ELF-1 (cell line): ENCODE measurements at places on chromosomes 16 and 17.

GRCh38 chr17:41917192-41917591, 1.6 kb downstream of the ACLY start:
- DNase-seq, result no peak

DNA sequence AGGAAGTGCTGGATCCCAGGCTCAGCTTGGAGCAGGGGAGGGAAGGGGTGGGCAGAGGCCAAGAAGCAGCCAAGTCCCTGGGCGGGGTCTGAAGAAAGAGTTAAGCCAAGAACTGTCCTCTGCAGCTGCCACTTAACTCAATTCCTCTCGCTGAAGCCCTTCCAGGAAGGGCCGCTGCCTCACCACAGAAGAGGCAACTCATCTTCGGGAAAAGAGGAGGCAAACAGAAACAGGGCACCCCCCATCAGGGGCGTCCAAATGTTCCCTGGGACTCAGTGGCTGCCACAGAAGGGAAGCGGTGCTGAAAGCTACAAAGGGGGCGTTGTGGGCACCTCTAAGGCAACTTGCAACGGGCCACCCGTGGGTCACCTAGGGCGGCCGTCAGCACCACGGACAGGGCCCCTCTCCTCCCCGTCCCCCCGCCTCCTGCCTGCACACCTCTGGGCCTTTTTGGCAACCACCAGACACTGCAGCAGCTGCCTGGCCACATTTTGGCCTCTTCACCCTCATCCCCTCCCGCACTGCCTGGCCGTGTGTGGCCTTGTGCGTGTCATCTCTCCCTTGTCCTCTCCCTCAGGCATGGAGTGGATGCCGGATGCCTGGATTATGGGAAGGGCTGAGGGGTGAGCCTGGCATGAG, 2.5 kb downstream of the TLCD3B start:
- DNase-seq, result peak; percentile 81

GRCh38 chr17:78040440-78041385, 82.2 kb downstream of the TNRC6C start:
- no peak for DNase-seq

DNA sequence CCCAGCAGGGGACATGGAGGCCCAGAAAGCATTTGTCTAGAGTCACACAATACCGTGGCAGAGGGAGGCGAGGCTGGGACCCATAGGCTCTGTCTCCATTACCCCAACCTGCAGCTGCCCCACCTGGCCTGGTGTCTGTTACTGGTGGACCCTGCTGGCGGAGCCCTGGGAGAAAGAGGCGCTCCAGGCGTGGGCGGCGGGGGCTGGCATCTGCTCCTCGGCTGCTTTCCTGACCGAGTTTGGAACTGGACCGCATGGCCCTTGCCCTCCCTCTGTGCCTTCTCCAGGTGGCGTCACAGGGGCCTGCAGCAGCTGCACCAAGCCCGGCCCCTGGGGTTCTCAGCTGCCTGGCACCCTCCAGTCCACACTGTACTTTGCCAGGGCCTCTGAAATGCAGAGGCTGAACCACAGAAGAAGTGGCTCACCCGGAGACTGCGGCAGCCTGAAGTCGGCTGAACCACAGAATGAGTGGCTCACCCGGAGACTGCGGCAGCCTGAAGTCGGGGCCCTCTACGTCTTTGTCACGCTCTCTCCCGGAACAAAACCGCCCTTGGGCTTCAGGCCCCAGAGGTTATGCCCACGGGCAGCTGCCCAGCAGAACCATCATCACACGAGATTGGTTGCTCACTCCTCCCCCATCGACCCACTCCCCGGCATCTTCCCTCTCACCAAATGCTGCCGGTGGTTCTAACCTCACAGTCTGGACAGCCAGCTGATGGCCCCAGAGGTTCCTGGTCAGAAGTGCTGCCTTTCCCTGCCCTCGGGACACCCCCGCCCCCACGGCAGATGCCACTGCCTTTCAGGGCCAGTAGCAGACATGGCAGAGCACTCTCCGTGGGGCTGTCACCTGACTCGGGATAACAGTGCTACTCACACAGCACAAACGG, 20.2 kb downstream of the CBFA2T3 start:
- DNase-seq, result no peak

DNA sequence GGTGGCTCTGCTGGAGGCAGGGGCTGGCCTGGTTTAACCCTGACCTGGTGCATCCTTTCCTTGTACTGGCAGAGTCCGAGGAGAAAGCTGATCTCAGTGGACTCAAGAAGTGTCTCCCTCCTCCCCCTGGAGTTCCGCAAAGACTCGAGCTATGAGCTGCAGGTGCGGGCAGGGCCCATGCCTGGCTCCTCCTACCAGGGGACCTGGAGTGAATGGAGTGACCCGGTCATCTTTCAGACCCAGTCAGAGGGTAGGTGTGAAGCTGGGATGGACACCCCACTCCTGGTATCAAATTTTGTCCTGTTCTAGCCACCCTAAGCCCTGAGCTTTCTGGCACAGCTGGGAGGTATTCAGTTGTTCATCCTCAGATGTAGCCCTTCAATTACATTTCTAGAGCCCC, 42.5 kb downstream of the IL21R start:
- DNase-seq, result no peak

DNA sequence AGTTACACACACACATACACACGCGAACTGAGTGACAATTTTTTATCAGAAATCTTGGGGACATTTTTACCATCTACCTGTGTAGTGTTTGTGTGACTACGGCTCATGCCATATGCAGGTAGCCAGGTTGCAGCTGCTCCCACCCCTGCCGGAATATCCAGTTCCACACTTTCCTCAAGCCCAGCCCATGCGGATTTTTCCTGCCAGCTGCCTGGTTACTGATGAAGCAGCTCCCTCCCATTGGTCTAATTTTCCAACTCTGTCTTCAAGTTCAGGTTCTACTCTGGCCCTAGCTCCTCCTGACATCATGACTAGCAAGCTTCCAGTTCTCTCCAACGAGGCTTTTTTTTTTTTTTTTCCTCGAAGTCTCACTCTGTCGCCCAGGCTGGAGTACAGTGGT, 4.8 kb downstream of the GSG1L2 start:
- peak; percentile 20 for DNase-seq

DNA sequence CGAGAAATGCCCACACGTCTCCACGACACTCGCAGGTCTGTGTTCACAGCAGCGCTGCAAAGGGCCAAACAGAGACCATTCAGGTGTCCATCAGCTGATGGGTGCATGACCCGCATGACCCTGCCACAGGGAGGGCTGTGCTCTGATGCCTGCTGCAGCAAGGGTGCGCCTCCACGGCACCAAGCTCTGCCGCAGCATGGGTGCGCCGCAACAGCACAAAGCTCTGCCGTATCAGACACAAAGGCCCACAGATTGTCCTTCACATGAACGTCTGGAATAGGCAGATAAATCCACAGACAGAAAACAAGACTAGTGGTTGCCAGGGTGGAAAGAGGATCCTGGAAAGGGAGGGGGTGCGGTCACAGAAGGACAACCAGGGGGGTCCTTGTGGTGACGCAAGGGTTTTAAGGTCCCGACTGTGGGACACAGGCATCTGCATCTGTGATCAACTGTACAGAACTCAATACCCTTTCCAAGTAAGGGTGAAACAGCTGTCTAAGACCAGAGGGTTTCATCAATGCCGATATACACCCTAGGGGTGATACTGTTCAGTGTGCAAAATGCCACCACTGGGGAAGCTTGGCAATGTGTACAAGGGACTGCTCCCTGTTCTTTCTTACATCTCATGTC, 121.0 kb downstream of the ANKRD11 start:
- DNase-seq, result no peak

DNA sequence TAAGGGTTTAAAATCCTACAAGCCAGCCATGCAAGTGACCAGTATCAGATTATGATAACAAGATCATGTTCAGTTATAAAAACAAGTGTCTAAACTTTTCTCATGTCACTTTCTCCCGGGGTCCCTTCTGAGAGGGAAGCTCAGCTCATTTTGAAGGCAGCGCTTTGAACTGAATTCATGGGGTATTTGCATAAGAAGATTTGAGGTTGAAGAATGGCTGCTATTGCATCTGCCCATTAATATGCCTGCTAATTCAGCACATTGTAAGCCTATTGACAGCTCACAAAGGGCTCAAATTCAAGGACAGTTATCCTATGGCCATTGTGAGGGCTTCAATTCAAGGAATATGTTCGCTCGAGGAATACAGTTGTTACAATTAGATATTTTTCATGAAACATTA, 290.2 kb upstream of the IRX3 start:
- DNase-seq, result no peak

DNA sequence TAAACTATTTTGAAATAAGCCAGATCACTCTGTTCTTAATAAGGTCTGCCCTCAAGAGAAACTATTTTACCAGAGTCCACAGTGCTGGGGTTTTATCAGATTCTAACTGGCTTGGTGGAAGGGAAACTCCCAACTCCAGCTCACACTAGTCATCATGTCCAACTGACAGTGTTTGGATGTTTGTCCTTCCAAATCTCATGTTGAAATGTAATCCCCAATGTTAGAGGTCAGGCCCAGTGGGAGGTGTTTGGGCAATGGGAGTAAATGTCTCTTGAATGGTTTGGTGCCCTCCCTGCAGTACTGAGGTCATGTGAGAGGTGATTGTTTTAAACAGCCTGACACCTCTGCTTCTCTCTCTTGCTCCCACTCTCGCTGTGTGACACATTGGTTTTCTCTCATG, 1301.0 kb upstream of the CDH8 start:
- DNase-seq, result no peak

- peak; percentile 60 for DNase-seq
These were observed 5.0 kb upstream of the SALL1 start for GRCh38 chr16:51155820-51156806.

DNA sequence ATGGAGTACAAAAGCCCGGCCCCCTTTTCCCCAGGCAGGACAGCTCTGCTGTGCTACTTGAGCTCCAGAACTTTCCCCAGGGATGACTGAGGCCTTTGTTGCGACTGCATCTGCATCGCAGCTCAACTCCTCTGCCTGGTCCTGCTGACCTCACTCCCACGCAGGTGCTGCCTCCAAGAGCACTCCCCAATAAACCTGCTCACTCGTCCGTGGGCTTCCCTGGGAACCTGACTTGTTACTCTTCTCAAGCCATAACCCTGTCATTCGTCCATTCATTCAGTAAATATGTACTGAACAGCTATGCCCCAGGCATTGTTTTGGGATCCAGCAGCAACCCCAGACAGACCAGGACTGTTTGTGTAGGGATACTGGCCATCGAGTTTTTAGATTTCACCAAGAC, 11.6 kb upstream of the RMI2 start:
- DNase-seq, result peak; percentile 49

- no peak for DNase-seq
These were observed 1.9 kb downstream of the IGSF6 start for GRCh38 chr16:21650521-21650920.

DNA sequence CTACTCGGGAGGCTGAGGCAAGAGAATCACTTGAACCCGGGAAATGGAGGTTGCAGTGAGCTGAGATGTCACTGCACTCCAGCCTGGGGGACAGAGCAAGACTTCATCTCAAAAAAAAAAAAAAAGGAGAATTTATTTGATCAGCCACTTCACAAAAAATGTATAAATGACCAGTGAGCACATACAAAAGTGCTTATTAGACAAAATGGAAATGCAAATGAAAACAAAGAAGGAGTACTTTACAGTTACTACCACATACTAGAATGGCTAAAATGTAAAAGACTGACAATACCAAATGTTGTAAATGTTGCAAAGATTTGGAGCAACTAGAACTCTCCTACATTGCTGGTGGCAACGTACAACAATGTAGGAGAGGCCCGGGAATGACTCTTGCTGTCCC, 241.8 kb upstream of the SOX9 start:
- no peak for DNase-seq

DNA sequence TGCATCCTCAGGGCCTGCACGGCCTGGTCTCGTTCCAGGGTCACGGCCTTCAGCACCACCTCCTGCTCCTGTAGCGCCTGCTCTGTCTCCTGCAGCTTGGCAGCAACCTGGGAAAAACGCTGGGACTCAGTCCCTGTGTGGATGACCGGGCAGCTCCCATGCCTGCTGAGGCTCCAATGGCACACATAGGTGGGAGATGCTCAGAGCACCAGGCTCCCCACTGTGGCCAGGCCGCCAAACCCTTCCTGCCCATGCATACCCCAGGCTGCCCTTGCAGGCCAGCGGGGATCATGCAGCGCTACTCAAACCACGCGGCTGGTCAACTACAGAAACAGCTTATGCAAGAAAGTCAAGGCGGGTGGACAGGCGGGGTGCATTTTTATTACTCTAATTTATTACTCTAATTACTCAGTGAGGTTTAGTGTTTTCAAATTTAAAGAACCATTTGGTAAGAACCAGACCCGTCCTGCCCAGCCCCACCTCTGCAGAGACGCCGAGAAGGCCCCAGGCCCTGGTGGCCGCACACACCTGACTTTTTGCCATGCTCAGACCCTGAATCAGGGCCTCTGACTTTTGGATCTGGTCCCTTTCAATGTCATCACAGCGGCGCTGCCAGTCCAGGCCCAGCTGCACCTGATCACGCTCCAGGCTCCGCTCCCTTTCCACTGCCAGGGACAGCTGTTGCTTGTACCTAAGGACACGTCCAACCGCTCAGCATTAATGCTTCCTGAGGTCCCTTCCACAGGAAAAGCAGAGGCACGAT, 34.0 kb downstream of the CCDC57 start:
- no peak for DNase-seq

DNA sequence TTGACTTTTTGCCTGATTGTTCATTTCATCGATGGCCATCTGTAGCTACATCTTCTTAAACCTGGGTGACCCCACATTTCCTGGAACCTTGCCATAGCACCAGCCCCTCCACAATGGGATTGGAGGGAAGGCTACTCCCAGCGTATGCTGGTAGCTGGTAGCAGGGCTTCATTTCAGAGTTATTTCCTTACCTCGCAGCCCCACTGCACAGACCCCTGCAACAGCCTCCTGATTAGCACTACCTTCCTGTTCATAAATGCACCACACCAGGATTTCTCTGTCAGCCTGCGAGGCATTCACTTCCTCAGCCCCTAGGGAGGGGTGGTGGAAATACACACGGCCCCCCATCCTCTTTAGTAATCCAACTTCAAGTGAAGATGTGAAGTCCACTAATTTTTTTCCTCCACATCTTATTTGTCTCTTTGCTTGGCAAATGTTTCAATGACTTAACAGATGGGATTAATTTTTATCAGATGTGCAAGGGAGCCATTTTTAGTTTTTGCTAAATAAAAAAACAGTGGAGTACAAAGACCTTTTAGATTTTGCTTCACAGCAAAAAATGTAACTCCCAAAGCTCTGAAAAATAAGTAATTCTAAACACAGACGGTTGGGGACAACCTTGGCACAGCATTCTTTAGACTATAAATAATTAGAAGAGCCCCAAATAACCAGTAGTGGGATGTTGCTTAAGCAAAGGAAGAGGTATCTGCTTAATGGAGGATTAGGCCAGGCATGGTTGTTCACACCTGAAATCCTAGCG, 76.6 kb downstream of the CLEC16A start:
- no peak for DNase-seq

GRCh38 chr17:49497148-49498028, 2.3 kb downstream of the NGFR start:
- DNase-seq, result peak; percentile 86

DNA sequence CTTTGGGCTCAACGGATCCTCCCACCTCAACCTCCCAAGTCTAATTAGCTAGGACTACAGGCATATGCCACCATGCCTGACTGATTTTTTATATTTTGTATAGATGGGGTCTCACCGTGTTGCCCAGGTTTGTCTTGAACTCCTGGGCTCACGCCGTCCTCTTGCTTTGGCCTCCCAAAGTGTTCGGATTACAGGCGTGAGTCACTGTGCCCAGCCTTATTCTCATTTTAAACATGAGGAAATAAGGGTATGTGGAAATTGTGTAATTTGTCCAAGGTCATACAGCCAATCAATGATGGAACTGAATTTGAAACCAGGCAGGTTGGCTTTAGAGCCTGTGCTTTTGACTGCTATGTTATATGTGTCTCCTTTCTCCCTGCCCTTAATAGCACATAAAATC, 27.4 kb upstream of the AQP8 start:
- DNase-seq, result no peak
